ENCODE measurements at places on chromosomes 3 and 15.

GRCh38 chr3:42662037-42662812, 8.7 kb downstream of the ZBTB47 start:
- DNase-seq: no peak

- no peak for DNase-seq
Measured at GRCh38 chr3:116470605-116471197, 25.4 kb upstream of the LSAMP start.

DNA sequence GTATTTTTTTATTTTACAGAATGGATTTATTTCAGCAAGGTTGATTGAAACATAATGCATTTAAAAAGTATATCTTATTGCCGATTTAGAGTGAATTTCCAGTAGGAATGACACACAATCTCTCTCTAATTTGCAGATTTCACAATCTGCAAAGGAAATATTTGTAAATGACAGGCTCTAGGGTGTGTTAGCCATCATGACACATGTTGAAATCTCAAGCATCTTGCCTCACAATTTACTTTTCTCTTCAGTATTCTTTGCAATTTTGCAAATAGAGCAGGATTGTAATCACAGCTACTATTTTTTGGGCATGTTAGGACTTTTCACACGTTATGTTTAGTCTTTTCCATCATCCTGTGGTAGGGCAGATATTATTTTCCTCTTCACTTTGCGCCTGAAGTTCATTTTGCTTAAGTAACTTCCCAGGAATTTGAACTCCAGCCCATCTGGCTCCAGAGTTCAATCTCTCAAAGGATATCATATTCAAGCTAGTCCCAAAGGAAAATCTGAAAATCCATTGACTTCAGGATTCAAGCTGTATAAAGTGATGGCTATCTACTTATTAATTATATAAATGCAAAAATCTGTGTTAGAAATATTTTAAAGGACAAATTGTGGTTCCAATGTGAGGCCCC, 55.4 kb downstream of the ATP13A4 start:
- no peak for DNase-seq

DNA sequence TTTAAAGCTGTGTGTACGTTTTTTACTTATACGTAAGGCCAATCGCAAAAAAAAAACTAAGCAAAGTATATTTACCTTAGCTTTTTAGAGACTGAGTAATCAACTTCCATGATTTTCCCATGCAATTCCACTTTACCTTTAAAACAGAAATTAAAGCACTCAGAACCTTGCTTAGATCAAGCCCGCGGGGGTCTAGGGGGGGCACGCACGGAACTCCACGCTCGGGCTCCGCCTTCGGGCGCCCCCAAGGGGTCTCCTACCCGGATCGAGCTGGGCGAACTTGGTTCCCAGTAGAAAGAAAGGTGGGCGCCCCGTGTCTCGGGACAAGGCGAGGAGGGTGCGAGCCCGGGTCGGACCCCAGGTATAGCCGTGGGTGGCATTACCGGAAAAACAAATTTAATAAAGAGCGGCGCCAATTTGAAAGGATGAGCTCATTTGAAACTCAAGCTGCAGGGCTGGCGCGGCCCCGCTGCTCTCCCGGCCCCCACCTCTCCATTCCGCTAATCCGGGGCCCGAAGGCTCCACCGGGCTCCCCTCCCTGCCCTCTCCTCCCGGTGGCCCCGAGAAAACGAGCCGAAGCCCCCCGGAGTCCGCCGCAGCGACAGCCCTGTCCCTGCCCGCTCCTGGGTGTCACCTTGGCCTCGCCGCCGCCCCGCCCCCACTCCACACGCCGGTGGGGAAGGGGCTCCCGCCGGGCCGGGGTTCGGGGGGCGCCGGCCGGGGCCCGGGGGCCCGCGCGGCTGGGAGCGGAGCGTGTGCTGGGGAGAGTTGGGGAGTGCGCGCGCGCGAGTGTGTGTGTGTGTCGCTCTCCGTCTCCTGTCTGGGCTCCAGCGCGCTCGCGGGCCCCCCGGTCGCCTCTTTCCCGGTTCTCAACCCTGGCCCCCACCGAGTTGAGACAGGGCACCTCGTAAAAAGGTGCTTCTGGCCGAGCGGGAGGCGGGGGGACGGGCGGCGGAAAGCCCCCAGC, 1.5 kb downstream of the IGF2BP2 start:
- DNase-seq: no peak

- DNase-seq: no peak
Measured at GRCh38 chr3:150251187-150252062, 156.7 kb upstream of the TSC22D2 start.

DNA sequence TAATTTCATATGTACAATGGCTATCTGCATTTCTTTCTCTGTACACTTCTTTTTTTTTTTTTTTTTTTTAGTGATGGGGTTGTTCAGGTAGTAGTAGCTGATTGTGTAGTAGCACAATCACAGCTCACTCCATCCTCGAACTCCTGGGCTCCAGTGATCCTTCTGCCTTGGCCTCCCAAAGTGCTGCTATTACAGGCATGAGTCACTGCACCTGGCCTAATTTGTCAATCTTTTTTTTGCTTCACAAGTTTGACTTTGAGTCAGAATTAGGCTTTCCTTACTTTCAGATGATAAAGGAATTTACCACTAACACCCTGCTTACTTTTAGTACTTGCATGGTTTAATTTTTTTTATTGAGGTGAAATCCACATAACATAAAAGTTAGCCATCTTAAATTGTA, 28.0 kb downstream of the MAP1A start:
- no peak for DNase-seq

GRCh38 chr3:41649129-41649739, 312.7 kb downstream of the ULK4 start:
- DNase-seq: no peak

DNA sequence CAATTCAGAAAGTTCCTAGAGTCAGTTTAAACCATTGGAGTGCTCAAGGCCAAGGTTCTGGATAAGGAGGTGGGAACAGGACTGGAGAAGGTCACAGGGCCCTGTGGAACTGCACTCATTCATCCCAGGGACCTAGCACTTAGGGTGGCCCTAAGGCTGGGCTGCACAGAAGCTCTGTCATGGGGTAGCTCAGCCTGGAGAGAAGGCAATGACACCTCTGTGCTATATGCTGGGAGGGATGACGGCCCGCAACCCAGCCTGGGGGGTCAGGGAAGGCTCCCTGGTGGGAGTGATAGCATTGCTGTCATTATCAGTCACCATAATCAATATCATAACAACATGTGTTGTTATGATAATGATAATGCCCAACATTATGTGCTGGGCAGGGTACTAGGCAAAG, 13.4 kb downstream of the RBP1 start:
- no peak for DNase-seq

GRCh38 chr3:78569804-78570203, 1198.0 kb downstream of the ROBO1 start:
- no peak for DNase-seq
